ENCODE measurements at places on chromosomes 3 and 15.

GRCh38 chr3:184766555-184767261 lies 45.3 kb upstream of the VPS8 start:
- no peak for DNase-seq

GRCh38 chr3:52551118-52551517 lies 14.7 kb downstream of the UQCC5 start:
- no peak for DNase-seq

- no peak for DNase-seq
These were observed 357.8 kb downstream of the TBL1XR1 start for GRCh38 chr3:176839466-176839865.

- DNase-seq = no peak
These were observed 27.8 kb downstream of the PPCDC start for GRCh38 chr15:75051191-75051608.

DNA sequence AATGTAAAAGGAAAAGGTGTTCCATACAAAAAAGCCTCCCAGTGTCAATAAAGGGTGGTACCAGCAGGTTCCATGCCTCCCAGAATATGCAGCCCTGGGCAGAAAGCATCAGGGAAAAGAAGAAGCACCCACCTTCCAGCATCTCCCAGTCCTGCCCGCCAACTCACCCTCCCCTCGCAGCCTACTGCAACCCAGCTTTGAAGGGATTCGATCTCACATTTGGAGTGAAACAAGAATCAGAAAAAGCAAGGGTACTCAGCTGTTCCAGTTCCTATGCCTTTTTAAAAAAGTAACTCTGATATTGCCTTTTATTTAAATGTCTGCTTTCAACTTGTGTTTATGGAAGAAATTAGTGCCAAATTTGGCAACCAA lies 166.9 kb downstream of the ADAMTS17 start:
- no peak for DNase-seq

DNA sequence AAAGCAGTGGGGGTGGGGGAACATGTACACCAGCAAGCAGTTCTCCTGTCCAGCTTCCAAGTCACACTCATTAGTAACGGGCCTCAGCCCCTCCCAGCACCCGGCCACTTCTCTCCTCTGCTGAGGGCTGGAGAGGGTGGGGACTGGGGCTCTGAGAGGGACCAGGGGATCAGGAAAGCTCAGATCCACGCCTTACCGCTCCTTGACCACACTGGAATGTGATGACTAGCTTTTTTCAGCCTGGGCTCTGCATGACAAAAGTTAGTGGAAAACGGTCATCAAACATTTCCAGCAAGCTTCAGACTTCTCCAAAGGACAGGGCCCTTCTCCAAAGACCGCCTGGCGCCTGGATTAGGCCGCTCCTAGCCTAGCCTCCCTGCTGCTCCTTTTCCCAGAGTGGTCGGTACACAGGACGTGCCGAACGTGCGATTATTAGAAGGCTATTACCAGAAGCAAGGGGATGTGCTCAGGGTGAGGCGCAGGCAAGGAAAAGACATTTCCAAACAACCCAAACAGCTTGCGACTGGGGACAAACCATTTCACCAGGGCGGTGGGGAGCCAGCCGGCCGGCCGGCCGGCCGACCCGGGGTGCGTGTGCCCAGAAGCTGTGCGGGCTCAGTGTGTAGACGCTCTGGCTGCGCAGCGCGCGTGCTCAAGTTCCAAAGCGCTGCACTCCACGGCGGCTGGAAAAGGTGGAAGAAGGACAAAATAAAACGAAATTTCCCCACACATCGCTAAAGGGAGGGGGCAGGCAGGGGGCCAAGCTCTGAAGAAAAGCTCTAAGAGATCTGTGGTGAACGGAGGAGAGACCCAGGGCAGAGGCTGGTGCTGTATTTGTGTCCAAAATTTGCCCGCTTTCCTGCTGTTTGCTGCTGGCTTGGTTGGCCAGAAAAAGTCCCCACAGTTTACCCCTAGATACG lies 51.0 kb upstream of the SSR3 start:
- DNase-seq = no peak

- DNase-seq = no peak
These were observed 36.4 kb downstream of the ETFA start for GRCh38 chr15:76274821-76275220.

- DNase-seq = no peak
These were observed 118.7 kb downstream of the NUP210 start for GRCh38 chr3:13301286-13301987.

- DNase-seq = no peak
These were observed 9.0 kb upstream of the SELENOT start for GRCh38 chr3:150594150-150594549.

GRCh38 chr3:64761729-64762128 lies 73.9 kb upstream of the ADAMTS9 start:
- DNase-seq = no peak

DNA sequence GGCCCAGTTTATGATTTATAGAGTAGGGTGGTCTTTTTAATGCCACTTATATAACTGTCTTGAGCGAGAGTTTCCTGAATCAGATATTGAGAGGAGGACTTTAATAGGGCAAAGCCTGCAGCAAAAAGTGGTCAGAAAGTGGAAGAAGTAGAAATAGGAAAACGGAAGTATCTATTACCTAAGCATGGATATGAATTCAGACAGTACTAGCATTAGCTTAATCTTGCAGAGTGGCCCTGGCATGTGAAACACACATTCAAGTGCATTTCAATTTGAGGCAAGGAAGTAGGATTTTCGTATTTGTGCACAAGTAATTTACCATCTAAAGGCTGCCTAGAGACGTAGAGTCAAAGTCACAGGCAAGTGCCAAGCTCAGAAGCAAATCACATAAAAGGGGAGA lies 622.3 kb downstream of the DIPK2A start:
- no peak for DNase-seq

- no peak for DNase-seq
These were observed 17.8 kb downstream of the ZBTB38 start for GRCh38 chr3:141386126-141386488.

DNA sequence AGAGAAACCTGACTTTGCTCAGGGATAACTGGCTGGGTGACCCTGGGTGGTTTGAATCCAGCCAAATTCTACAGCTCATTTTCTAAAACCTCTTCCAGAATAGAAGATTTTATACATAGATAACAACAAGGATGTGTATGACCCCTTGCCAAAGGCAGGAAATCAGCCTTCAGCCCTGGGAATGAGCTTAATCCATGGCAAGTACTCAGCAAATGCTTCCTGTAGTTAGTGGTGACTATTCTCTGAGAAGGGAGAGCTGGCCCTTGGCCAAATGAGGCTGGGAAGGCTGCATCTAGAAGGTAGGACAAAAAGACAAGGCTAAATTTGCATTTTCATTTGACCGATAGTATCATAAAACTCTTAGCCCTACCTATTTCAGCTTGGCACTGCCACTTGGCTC lies 4.6 kb upstream of the HACD3 start:
- no peak for DNase-seq

GRCh38 chr3:195788711-195789581 lies 22.8 kb downstream of the MUC4 start:
- DNase-seq = no peak

- no peak for DNase-seq
These were observed 38.7 kb downstream of the ARNT2 start for GRCh38 chr15:80442728-80443403.

GRCh38 chr3:112354642-112355306 lies 21.8 kb downstream of the CD200 start:
- no peak for DNase-seq

DNA sequence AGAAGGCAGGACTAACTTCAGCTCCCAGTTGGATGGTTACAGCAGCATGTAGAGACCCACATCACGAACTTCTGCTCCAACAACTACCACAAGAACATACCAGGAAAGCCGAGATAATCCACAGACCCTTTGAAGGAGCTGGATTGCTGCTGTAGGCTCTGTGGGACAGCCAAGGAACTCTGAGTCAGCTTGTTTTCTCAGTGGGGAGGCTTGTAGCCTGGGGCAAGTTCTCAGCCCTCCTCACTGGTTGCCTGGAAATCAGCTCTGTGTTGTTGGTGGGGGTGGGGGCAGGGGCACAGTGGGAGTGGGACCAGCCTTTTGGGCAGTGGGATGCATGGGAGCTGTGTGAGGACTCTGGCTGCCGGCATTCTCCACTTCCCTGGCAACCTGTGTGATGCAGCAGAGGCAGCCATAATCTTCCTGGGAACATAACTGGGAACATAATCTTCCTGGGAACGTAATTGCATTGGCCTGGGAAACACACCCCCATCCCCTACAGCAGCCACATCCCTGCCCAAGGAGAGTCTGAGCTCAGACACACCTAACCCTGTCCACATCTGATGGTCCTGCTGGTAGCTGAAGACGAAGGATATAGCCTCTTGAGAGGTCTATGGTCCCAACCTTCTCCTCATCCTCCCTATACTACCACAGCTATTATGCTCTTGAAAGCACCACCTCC lies 153.1 kb downstream of the PEAK1 start:
- no peak for DNase-seq

DNA sequence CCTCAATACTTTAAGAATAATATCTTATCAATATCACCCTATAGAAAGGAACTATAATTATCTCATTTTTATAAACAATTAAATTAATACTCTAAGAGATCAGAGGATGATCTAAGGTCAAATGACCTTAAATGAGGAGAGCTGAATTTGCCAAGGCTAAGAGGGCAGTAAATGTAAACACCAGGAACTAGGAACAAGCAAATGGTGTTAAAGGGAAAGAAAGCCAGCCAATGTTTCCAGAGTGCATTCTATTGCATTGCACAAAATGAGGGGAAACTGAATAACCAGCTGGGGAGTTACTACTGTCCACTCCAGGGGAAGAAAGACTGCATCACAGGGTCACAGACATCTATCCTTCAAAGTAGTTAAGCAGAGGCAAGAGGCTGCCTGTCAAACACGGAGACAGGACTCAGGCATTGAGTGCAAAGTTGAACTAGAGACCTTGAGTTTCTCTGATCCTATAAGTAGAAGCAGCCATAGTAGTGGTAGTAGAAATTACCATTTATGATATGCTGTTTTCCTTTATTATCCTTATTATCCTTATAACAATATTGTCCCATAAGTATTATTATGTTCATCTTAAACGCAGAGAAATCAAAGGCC lies 466.4 kb downstream of the MAGI1 start:
- no peak for DNase-seq

- DNase-seq = peak; percentile 79
These were observed 15.7 kb downstream of the CIDEC start for GRCh38 chr3:9864200-9864927.

DNA sequence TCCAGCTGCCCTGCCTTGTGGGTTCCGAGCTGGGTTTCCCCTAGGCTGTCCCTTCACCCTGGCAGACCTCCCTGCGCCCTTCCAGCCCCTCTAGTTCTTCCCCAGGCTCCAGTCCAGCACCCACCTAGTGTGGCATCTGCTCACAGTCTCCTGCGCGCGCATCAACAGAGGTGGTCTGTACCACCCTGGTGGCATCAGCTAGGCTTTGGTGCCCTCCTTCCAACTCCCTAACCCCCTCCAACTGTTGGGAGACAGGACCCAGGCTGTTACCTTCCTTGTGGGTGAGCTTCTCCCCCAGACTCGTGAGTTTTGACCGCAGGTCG lies 8.0 kb downstream of the CALML4 start:
- no peak for DNase-seq

GRCh38 chr3:102712896-102713295 lies 278.1 kb downstream of the ZPLD1 start:
- no peak for DNase-seq

GRCh38 chr15:74651242-74651741 lies 35.7 kb downstream of the CLK3 start:
- peak; percentile 49 for DNase-seq

- DNase-seq = no peak
These were observed 11.6 kb downstream of the NIPA2 start for GRCh38 chr15:22850055-22850454.

- DNase-seq = no peak
These were observed 285.8 kb upstream of the SEMA6D start for GRCh38 chr15:47431501-47431900.

DNA sequence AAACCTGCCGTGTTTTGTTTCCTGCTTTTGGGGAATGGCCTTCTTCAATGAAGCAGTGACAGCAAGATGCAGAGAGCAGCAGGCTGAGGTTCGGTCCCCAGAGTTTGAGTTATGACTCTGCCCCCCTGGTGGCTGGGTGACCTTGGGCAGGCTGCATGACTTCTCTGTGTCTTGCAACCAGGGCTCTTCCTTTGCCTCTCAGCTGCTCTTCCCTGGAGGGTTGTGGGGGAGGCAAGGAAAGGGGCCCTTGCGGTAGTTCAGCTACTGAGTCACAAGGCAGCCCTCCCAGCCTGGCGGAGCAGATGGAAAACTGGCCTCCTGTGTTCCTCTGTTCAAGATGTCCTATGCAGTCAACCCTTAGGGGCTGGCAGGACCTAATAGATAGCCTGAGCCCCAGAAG lies 17.1 kb downstream of the CTXND1 start:
- no peak for DNase-seq

DNA sequence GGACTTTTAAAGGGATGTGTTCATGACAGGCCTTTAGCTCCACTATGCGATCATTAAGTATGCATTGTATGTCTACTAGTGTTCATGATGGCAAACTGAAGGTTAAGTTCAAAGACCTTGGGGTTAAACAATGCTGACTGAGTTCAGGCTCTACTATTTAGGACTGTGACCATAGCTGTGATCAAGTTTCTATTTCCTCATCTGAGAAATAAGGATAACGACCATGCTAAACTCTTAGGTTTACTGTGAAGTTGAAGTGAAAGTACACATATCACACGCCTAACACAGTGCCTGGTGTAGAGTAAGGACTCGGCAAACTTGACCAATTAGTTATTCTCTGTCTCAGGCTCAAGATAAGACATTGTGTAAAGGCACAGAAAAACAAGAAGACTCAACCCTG lies 243.2 kb downstream of the MBNL1 start:
- DNase-seq = no peak

DNA sequence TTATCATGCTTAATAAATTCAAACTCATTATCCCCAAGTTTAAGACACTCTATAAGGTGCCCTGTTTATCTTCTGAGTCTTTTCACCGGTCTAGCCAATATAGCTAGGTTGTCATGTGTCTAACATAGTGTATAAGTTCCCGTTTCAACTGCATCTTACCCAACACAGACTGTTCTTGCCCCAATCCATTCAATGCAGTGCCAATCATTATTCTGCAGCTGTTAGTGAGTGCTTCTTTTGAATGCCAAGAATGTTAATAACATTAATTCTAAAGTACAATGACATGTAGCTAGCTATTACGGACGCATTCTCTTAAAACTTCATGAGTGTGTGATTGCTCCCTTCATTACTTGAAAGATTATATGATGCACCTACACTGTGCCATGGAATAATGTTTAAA lies 646.4 kb upstream of the NR2F2 start:
- DNase-seq = no peak

GRCh38 chr15:48946840-48947187 lies 16.9 kb downstream of the SHC4 start:
- no peak for DNase-seq

GRCh38 chr3:53357458-53357857 lies 10.1 kb upstream of the DCP1A start:
- no peak for DNase-seq

DNA sequence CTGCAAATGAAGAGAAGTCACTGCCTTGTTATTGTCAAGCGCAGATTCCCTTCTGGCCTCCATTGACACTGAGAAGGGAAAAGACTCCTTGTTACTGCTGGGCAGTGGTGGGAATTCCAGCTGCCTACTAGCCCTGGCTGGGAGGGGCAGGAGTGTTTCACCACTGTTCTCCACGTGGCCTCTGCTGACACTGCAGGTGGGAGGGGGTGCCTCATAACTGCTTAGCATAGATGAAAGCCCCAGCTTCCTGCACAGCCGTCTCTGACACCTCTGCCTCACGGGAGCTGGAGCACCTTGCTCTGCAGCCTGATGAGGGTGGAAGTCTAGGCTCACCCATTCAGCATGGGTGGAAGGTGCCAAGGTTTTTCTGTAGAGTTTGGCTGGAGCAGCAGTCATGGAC lies 52.1 kb downstream of the TM2D3 start:
- DNase-seq = no peak

GRCh38 chr15:69758810-69759790 lies 306.5 kb downstream of the RPLP1 start:
- DNase-seq = no peak

Data from NCI-H2029 (cell line).